ENCODE measurements at places on chromosomes 4 and X.

DNA sequence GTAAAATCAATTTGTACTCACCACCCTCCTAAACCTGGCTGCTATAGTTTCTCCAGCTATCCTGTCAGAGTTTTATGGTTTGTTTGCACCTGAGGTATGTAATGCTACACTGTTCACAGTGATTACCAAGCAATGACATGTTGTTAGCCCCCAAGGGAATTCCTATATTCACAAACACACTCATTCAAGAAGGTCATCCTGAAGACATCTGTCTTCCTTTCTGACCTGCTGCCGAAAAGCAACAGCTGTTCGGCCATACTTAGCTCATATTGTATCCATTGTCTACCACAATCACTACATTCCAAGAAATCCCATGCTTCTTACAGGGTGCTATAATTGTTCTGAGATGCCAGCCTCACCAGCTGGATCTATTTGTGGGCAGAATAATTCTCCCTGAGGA, 160.1 kb upstream of the GYPA start:
- no peak for DNase-seq
- H3K4me3 ChIP-seq, result no peak overlapping the region
- no peaks in the 10 kb centered on the region for H3K36me3 ChIP-seq
- no peak overlapping the region for H3K27ac ChIP-seq

DNA sequence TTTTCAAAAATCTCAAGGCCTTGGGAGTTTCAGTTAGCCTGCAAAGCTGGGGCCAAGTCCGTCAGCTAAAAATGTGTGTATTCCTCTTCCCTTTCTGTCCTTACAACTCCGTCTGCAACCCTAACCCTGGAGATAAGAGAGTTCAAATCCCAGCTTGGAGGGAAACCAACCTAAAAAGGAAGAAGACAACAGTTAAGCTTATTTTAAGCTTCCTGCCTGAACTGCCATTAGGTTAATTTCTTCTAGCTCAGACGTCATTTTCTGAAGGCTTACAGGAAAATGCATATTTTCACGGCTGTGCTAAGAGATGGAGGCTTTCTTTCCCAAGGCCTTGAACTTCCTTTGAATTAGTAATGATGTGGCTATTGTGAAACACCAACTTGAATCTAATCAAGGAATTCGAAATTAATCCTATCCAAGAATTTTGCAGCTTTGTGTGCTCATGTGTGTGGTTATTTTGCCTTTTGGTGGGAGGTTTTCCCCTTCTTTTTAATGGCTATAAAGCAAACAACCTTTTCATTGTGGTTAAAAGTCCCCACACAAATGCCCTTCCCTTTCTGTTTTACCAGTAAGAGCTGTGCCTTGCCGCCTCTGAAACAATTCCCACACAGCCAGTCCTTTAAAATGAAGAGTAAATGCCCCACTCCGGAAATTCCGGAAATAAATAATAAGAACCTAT, 103.5 kb downstream of the IRF2 start:
- H3K4me1 ChIP-seq, result no peaks in the 10 kb centered on the region
- H3K27ac ChIP-seq, result no peak overlapping the region
- no peaks in the 10 kb centered on the region for H3K27me3 ChIP-seq
- no peak for DNase-seq
- no peaks in the 10 kb centered on the region for H3K36me3 ChIP-seq

- H3K4me1 ChIP-seq, result no peaks in the 10 kb centered on the region
- no peak overlapping the region for H3K27ac ChIP-seq
- no peaks in the 10 kb centered on the region for H3K36me3 ChIP-seq
- H3K27me3 ChIP-seq, result no peaks in the 10 kb centered on the region
Measured at GRCh38 chr4:154822775-154823174, 41.7 kb downstream of the RBM46 start.

DNA sequence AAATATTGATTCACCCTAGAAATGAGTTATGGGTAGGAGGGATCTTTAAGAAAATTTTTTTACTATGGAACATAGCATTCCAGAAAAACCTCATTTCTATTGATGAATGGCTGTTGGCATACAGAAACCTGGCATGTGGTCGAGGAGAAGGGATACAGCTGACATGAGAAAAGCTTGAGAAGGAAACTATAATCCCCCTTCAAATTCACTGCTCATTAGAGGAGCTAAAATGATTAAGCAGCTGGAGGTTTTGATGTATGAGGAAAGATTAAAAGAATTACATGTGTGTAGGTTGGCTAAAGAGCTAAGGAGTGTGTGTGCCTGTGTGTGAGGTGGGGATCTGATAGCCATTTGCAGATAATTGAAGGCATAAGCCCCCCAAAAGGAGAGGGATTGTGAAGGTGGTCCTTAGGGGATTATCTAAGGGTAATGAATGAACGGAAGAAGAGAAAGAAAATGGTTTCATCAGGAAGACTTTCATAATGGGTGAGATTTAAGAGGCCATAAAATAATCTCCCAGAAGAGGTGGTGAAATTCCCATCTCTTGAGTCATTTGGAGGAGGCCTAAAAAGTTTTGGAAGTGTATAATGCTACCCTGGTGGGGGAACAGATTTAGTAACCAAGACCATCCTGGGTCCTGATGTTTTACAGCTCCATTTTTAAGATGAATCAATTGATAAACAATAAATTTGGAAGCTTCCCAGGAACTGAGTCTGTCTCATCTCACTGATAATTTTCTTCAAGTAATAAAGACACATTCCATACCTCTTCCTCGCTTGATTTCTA, 272.0 kb upstream of the HAND2 start:
- DNase-seq, result no peak
- no peak overlapping the region for H3K27ac ChIP-seq
- H3K27me3 ChIP-seq, result no peaks in the 10 kb centered on the region
- no peaks in the 10 kb centered on the region for H3K36me3 ChIP-seq

GRCh38 chrX:94743478-94743877, 1069.5 kb downstream of the FAM133A start:
- H3K4me3 ChIP-seq, result no peak overlapping the region
- no peak for DNase-seq
- no peaks in the 10 kb centered on the region for H3K27me3 ChIP-seq
- no peak overlapping the region for H3K27ac ChIP-seq

DNA sequence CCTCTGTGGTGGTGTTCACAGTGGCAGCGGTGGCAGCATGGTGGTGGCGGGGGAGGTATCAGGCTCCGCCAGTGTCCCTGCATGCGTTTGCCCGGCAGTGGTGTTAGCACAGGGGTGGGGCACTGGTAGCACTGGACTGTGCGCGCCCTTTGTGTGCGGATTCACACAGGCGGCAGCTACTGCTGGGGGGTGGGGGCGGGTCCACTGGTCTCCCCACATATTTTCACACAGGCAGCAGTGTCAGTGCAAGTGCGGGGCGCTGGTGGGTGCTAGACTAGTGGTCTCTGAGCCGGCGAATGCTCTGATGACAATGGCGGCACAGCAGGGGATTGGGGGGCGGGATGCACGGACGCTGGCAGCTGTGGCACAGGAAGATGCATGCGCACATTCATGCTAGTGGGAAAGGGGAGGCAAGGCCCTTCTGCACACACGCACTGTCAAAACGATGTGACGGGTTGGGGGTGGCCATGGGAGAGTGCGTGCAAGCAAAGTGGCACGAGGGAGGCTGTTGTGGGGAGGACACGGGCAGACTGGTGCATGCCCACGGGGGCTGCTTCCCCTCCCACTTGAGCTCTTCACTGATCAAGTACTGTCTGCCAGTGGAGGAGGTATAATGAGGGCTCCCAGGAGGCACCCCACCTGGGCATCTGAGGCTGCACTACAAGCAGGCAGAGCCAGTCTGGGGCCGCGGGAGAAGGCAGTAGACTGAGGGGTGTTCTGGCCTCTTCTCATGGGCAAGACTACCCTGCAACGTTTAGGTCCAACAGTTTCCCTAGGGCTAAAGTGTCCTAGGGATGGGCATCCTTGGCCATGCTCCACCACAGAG, 53.0 kb downstream of the POF1B start:
- H3K36me3 ChIP-seq, result no peaks in the 10 kb centered on the region
- H3K4me1 ChIP-seq, result no peaks in the 10 kb centered on the region
- H3K27ac ChIP-seq, result no peak overlapping the region
- H3K27me3 ChIP-seq, result no peaks in the 10 kb centered on the region
- no peak overlapping the region for H3K4me3 ChIP-seq

DNA sequence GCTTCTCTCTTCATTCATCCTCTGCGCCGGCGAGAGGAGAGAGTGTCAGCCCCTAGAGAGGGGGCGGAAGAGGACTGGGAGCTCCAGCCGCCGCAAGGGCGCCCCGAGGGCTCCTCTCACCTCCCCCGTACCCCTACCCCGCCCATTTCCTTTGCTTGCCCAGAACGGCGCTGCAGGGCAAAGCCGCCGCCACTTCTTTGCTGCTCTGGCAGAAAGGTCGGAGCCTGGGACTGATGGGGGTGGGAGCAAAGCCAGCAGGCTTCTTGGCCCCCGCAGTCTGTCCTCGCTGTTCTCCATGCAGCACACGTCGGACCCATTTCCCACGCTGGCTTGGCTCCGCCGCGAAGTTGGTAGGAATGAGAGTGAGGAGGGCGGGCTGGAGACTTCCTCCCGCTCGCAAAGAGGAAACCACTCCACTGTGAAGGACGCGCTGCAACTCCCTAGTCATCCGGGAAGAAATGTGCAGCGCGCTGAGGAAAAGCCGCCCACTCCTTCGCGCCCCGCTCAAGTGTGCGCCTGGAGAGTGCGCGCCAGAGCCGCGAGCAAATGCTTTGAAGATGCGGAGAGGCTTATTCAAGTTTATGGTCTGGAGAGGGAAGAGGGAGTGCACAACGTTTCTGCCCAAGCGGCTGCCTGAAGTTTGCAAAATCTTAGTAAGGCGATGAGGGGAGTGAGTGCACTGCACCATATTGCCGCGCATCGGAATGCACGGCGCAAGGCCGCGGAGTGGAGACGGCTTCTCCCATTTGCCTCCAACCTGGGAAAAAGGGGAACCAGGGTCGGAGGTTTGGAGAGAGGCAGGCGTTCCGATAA, 2.8 kb upstream of the PCDH7 start:
- peaks cover 10% of the 10 kb centered on the region for H3K27me3 ChIP-seq
- peaks cover 8% of the 10 kb centered on the region for H3K4me1 ChIP-seq
- H3K36me3 ChIP-seq, result no peaks in the 10 kb centered on the region
- no peak for DNase-seq
- H3K27ac ChIP-seq, result no peak overlapping the region

GRCh38 chr4:106114270-106114669, 201.7 kb downstream of the TBCK start:
- H3K27ac ChIP-seq, result no peak overlapping the region
- no peaks in the 10 kb centered on the region for H3K27me3 ChIP-seq
- peaks cover 23% of the 10 kb centered on the region for H3K36me3 ChIP-seq
- no peaks in the 10 kb centered on the region for H3K4me1 ChIP-seq
- DNase-seq, result no peak

GRCh38 chr4:123421937-123422781, 25.6 kb downstream of the SPRY1 start:
- H3K4me1 ChIP-seq, result peaks cover 8% of the 10 kb centered on the region
- no peaks in the 10 kb centered on the region for H3K36me3 ChIP-seq
- DNase-seq, result no peak
- H3K4me3 ChIP-seq, result no peak overlapping the region

- H3K4me1 ChIP-seq, result no peaks in the 10 kb centered on the region
- no peak for DNase-seq
- H3K27me3 ChIP-seq, result no peaks in the 10 kb centered on the region
Measured at GRCh38 chr4:179415847-179416223, 1973.6 kb upstream of the AGA start.

GRCh38 chrX:19793471-19793870, 93.9 kb downstream of the SH3KBP1 start:
- no peak overlapping the region for H3K4me3 ChIP-seq
- peaks cover 8% of the 10 kb centered on the region for H3K36me3 ChIP-seq
- H3K27ac ChIP-seq, result peak overlapping the region; percentile 28
- H3K27me3 ChIP-seq, result no peaks in the 10 kb centered on the region
- no peak for DNase-seq

DNA sequence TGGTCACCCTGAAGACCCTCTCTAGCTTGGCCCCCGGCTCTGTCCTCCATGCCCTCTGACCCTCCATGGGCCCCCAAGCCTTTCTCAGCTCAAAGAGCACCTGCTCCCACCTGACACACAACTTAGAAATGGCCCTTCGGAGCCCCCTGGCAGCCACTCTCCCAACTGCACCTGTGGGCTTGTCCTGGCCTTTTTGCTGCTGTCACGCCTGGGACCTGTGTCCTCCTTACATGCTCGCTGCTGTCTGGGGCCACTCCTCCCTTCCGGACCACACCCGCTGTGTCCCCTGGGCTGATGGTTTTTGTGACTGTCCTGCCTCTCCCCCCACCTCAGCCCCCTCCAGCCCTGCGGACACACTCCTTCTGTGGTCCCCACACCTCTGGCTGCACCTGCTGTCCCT, 106.2 kb upstream of the AFAP1 start:
- no peak for DNase-seq
- peaks cover 7% of the 10 kb centered on the region for H3K4me1 ChIP-seq
- H3K4me3 ChIP-seq, result no peak overlapping the region
- peaks cover 29% of the 10 kb centered on the region for H3K27me3 ChIP-seq
- no peak overlapping the region for H3K27ac ChIP-seq
- no peaks in the 10 kb centered on the region for H3K36me3 ChIP-seq

DNA sequence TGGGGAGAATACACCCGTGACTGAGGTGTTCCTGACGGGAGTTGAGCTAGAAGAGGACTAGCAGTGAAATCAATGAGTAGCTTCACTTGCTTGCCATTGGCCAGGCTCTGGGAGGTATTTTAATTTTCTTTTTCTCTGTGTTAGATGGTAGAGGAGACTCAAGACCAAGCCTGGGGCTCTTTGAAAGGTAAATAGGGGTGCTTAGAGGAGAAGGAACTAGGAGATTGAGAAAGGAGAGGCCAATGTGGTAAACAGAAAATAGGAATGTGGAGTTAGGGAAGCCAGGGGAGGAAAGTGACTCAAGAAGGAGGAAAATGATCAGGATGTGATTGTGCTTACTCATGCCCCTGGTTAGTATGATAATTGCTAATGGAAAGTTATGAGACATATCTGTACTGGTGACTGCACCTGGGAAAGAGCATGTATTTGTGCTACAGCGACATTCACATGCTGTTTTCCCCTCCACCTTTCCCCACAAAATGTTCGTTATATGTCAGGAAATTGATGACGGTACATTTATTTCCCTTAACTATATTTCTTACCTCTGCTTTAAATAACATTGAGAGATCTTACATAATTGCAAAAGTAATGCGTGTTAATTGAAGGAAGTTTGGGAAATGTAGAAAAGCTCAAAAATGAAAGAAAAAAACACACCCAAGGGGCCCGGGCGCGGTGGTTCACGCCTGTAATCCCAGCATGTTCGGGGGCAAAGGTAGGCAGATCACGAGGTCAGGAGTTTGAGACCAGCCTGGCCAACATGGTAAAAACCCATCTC, 16.9 kb upstream of the LRBA start:
- no peaks in the 10 kb centered on the region for H3K27me3 ChIP-seq
- no peak overlapping the region for H3K27ac ChIP-seq
- no peaks in the 10 kb centered on the region for H3K36me3 ChIP-seq
- H3K4me1 ChIP-seq, result peaks cover 4% of the 10 kb centered on the region

GRCh38 chrX:26286836-26287235, 70.9 kb downstream of the MAGEB5 start:
- no peak for DNase-seq
- no peak overlapping the region for H3K4me3 ChIP-seq
- no peak overlapping the region for H3K27ac ChIP-seq
- H3K36me3 ChIP-seq, result no peaks in the 10 kb centered on the region

DNA sequence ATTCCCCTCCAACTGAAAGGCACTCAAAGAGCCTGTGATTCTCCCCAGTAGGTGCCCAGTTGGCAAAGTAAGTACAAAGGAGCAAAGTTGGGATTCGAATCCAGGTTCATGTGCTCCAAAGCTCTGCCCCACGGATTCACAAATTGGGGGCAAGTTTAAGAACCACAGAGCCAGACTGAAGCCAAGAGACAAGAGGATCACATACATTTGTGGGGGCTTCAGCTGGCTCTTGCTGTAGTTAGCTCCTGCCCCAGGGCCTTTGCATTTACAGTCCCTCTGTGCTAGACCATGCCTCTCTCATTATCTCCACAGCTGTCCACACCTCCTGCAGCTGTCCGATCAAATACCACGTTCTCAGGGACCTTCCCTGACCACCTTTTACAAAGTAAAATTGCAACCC, 18.8 kb downstream of the PNMA6F start:
- no peak overlapping the region for H3K27ac ChIP-seq
- H3K27me3 ChIP-seq, result peaks cover 4% of the 10 kb centered on the region
- no peaks in the 10 kb centered on the region for H3K4me1 ChIP-seq
